NCI-H345 (cell line): ENCODE measurements at places on chromosomes 2 and 18.

GRCh38 chr18:12038082-12038638 is 55.5 kb upstream of the ANKRD62 start:
- DNase-seq, result no peak

DNA sequence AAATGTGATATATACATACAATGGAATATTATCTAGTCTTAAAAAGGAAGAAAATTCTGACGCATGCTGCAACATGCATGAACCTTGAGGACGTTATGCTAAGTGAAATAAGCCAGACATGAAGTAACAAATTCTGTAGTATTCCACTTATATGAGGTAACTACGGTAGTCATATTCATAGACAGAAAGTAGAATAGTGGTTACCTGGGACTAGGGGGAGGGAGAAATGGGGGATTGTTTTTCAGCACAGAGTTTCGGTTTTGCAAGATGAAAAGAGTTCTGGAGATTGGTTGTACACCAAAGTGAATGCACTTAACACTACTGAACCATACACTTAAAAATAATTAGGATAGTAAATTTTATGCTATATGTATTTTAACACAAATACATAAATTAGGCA is 215.9 kb upstream of the FBXO11 start:
- DNase-seq, result no peak

- DNase-seq, result no peak
Measured at GRCh38 chr18:23710068-23710527, 20.8 kb downstream of the LAMA3 start.

GRCh38 chr18:79628416-79629248 is 51.0 kb upstream of the CTDP1 start:
- DNase-seq, result no peak

GRCh38 chr2:10564876-10565445 is 116.8 kb upstream of the ODC1 start:
- no peak for DNase-seq

- no peak for DNase-seq
Measured at GRCh38 chr2:109535217-109535946, 78.4 kb downstream of the SEPTIN10 start.

GRCh38 chr18:53508529-53508928 is 715.9 kb downstream of the MBD2 start:
- DNase-seq, result no peak

- DNase-seq, result no peak
Measured at GRCh38 chr2:100077456-100077855, 64.9 kb downstream of the AFF3 start.

GRCh38 chr2:122643725-122644329 is 888.4 kb downstream of the TSN start:
- DNase-seq, result peak; percentile 93

DNA sequence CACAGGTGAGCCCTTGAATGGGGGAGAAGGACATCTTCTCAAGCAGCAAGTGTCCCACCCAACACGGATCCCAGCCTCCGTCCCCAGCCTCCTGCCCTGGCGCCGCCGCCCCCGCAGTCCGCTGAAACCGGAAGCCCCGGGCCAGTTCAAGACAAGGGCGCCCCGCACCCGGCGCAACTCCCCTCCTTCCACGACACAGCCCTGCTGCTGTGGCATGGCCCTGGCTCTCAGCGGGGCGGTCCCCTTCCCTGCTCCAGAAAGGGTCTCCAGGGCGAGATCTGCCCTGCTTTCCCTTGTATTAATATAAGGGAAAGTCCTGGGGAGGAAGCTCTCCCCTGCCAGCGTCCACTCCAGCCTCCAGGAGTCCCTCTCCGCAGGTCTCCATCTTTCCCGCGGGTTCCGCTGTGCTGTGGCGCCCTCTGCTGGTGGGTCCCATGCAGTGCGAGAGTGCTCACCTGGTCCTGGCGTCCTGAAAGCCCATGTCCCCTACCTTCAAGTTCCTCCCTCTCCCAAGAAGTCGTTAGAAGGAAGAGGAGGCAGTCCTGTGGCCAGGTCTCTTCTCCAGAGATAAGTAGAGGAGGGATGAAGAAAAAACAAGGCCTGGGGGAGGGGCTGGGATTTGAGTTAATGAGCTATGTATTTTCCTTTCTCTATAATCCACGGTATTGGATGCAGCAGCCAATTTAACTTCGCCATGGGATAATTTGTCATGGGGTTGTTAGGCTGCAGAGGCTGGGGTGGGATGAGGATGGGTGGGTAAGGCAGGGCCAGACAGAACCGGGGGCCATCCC is 176.0 kb downstream of the SMAD2 start:
- peak; percentile 67 for DNase-seq
